EH (cell line): ENCODE measurements at places on chromosomes 7 and 10.

- no peak for DNase-seq
These were observed 30.8 kb upstream of the FXYD4 start for GRCh38 chr10:43340619-43341018.

- DNase-seq = no peak
These were observed 21.4 kb upstream of the ATOH7 start for GRCh38 chr10:68253346-68253745.

DNA sequence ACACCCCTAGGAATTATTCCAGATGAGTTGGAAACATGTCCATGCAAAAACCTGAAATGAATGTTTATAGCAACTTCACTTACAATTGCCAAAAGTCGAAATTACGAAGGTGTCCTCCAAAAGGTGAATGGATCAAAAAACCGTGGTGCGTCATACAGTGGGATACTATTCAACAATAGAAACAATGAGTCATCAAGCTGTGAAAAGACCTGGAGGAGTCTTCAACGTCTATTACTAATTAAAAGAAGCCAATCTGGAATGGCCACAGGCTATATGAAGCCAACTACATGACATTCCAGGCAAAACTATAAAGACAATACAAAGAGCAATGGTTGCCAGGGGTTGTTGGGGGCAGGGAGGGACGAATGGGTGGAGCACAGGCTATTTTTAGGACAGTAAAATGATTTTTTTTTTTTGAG is 12.6 kb upstream of the PPP2R2D start:
- DNase-seq = peak; percentile 37

DNA sequence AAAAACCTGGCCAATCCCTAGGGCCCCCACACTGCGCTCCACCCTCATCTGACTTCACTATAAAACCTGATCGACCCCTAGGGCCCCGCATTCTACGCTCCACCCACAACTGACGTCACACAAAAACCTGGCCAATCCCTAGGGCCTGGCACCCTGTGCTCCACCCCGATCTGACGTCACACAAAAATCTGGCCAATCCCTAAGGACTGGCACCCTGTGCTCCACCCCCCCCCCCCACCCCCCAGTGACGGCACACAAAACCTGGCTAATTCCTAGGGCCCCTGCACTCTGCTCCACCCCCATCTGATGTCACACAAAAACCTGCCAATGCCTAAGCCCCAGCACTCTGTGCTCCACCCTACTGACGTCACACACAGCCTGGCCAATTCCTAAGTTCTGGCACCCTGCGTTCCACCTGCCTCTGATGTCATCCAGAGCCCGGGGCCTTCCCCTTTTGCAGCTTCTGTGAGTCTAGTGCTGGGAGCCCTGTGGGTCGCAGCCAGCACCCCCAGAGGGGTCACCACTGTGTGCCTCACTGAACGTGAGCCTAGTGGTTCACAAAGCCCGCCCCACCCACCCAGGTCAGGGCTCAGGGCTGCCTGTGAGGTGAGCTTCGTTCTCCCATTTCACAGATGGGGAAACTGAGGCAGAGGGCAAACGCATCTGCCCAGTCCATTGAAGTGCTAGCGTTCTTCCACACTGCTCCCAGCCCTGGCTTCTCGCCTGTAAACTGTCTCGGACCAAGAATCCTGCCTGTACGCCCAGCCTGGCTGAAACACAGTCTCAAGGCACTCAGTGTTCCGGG is 40.6 kb downstream of the MICALL2 start:
- DNase-seq = peak; percentile 16

DNA sequence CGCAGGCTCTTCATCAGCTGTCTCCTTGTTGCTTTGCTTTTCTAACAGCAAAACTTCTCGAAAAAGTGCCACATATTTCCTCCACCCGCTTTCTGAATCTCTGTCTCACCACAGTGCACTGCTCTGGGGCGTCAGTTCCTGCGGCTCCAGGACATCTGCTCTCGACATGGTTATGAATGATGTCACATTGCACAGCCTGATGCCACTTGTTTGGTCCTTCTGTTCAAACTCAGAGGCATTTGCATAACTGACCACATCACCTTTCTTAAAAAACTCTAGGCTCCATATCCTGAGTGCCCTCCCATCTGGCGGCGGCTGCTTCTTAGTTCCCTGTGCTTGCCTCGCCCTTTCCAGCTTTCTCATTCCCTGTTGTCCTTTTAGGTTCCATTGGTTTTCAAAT is 469.3 kb upstream of the COBL start:
- DNase-seq = no peak

DNA sequence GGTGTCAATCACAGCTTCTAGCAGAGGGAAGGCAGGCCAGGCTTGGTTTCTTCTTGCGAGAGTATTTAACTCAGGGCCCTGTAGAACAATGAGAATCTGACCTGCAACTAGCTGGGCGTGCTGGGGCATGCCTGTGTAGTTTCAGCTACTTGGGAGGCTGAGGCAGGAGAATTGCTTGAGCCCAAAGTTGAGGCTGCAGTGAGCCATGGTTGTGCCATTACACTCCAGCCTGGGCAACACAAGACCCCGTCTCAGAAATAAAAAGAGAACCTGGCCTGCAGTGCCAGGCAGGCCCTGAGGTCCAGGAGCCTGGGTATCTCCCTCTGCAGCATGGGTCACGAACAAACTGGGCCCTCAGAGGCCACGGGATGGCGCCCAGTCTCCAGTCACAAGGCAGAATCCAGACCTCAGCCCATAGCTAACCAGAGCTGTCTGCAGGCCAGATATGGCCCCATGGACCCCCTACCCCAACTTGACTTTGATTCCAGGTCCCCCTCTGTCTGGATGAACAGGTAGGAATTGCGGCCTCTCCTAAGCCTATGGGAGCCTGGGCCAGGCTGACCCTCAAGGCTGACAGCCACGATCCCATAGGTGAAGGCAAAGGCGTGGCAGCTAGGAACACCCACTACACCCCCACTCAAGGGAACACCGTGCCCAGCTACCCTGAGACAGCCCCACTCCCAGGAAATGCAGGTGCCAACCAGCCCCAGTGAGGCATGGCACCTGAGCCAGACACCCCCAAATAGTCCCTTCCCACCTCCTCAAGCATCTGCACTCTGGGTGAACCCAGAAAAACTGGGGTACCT is 102.7 kb upstream of the TNRC18 start:
- peak; percentile 69 for DNase-seq

- DNase-seq = no peak
These were observed 21.8 kb downstream of the NUDT13 start for GRCh38 chr10:73131913-73132686.

DNA sequence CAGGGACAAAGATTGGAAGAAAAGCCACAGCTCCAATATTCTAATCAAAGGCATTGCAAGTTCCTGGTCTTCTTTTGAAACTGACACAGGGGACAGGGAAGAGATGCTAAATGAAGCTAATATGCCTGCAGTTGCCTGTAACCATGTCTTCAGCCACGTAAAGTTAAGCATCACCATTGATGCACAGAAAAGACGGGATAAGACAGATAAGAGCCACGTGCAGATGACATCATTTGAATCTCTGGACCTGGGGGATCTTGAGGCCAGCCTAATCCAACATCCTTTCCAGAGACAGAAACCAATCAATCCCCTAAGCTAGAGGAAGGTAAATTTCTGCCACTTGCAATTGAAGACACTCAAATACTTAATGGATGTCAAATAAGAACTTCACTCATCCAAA is 93.4 kb downstream of the PIP4K2A start:
- DNase-seq = no peak

- DNase-seq = no peak
These were observed 23.7 kb downstream of the USP6NL start for GRCh38 chr10:11587722-11588259.

DNA sequence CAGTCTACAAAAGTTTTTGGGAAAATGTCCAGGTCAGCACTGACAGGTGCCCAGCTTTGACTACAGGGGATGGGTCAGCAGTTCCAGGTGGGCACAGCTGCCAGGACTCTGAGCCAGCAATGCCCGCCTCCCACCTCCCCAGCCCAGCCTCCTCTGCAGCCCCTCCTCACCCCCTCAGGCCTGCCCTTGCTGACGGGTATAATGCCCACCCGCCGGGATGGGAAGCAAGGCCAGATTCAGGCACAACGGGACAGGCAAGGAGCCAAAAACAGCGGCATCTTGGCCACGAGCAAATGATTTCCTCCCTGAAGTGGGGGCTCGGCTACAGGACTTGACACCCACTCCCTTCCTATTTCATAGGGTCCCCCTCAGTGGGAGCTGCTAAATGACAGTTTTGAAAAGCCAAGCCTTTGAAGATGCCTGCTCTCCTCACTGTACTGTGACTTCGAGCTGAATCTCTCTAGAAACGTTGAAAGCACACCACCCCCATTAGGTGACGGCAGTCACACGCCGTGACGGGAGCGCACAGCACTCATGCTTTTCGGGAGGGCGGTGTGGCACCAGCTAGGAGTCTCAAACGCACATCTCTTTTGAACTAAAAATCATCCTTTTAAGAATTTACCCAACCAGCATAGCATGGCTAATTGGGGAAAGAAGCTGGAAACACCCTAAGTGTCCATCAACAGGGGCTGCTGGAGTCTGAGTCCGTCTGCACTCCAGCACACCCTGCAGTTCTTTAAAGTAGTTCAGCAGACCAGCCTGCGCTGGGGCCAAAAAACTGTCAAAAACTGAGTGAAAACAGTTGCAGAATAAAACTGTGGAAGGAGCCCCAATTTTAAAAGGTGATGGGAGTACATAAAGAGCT is 29.6 kb downstream of the MAD1L1 start:
- DNase-seq = no peak

GRCh38 chr10:119415121-119415520 is 127.4 kb downstream of the RGS10 start:
- DNase-seq = no peak

DNA sequence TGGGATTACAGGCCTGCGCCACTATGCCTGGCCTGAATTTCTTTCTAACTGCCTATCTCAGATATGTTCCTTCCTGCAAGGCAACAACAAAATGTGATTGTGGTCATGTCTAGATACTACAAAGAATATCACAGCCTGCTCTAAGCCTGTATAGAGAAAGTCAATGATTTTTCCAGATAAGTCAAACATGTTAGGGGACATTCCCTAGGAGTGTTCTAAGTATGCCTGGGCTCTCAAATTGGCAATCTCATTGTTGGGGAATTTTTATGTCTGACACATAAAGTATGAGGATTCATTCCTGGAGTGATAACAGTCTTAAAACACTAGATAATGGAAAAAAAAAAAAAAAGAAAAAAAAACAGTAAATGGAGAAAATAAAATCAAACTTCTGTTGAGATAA is 406.1 kb downstream of the GATA3 start:
- DNase-seq = no peak

- DNase-seq = no peak
These were observed 285.0 kb downstream of the SUGCT start for GRCh38 chr7:40419806-40420205.

DNA sequence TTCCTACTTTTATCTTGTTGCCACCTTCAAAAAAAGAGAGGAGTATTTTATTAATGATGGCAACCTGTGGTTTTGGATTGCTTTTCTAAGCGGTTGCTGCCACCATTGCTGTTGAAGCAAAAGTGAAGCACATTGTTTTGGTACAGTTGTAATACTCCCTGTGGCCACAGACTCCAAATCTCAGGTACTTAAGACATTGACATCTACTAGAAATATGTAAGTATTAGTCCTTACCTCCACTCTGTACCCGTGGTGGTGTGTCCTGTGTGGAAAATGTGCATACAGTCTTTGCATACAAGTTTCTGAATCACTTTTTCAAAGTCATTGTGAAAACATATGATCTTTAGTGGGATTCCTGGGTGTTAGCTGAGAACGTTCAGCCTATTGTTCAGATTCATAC is 85.7 kb downstream of the ANLN start:
- no peak for DNase-seq

GRCh38 chr10:17056781-17057428 is 72.7 kb downstream of the CUBN start:
- peak; percentile 76 for DNase-seq

DNA sequence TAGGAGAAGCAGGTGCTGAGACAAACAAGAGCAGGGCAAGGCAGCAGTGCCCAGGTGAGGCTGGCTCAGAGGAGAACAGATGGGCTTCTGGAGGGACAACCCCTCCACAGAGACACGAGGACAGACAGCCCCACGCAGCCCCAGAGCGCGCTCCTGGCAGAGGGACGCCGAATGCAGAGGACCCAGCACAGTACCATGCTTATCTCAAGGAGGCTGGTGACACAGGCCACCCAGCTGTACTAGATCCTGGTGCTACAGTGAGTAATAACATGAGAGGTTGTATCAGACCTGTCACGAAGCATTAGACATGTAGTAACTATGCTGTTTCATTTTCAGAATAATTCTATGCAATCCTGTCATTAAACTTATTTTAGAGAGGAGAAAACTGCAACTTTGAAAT is 60.4 kb upstream of the NCAPG2 start:
- DNase-seq = no peak

- peak; percentile 13 for DNase-seq
These were observed 241.5 kb downstream of the PHTF2 start for GRCh38 chr7:78039790-78040776.

- no peak for DNase-seq
These were observed 74.2 kb downstream of the RHOBTB1 start for GRCh38 chr10:60869652-60870415.

DNA sequence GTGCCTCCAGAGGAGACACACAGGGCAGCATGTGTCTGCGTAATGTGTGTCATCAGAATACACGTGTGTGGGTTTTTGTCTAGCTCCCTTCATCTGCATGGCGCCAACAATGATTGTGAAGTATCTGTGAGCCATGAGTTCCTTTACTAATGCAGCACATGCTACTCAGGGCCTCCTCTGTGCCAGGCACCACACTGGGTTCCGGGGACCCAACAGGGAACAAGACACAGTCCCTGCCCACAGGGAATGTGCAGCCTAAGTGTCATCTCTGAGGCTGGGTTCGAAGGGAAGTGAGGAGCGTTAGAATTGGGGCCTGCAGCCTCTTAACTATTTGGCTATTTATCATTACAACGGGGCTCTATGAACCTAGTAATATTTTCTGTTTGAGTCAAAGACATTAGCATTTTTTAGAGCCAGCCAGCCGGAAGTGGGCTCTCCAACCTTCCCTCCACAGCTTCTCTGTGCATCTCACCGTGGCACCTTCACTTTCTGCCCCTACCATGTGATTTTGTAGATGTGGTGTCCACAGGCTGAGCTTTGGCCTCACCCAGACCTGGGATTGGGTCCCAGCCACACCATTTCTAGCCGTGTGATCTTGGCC is 43.9 kb upstream of the SRGN start:
- DNase-seq = no peak

DNA sequence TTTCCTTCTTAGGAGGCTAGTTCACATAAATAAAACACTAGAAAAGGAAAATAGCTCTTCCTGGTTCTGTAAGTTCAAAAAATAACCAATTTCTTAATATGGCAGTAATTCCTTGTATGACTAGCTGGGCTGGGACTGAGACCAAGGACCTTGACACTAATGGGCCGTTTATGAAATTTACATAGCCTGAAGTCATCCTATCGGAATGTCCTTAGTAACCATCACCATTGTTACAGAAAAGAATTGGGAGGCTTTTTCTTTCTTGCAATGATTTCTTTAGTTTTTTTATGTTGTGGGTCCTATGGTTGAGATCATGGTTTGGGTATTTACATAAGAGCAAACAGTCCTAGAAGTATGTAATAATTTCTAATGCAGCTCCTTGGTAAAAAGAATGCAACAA is 87.1 kb upstream of the HDAC9 start:
- DNase-seq = peak; percentile 95

- peak; percentile 34 for DNase-seq
These were observed 10.9 kb downstream of the PDZD8 start for GRCh38 chr10:117364110-117364960.

GRCh38 chr7:25900877-25901276 is 251.1 kb upstream of the NFE2L3 start:
- no peak for DNase-seq
